Endodermal cell (in vitro differentiated cells): ENCODE measurements at places on chromosomes 3 and 15. TPM values are rescaled to one million over a fixed set of nuclear protein-coding genes. Genes with fewer than 3 reads are reported as not detected.

- H3K4me1 ChIP-seq, result no peaks in the 10 kb centered on the region
- no peak overlapping the region for H3K27ac ChIP-seq
- no peaks in the 10 kb centered on the region for H3K27me3 ChIP-seq
- no peaks in the 10 kb centered on the region for H3K36me3 ChIP-seq
- no peak overlapping the region for H3K4me3 ChIP-seq
- DNase-seq, result no peak
Observed at GRCh38 chr15:76178296-76179000, 118.7 kb downstream of the TMEM266 start.

DNA sequence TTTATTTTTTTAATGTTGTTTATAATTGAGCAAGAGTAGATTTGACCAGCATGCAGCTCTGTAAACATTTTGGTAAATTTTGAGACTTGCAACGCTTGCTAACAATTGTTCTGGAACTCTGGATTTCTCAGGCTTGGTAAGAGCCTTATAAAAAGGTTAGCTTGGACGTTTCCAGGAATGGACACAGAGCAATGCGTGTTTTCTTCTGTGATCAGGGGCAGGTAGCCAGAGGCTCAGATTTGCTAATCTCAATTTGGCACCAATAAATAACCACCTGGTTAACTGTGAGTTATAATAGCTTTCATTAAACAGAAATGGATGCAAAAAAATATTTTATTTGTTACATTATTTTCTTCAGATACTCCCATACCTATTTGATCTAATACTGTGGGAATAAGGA is 39.8 kb downstream of the CADM2 start:
- H3K4me1 ChIP-seq, result no peaks in the 10 kb centered on the region
- no peak overlapping the region for H3K4me3 ChIP-seq
- H3K27me3 ChIP-seq, result no peaks in the 10 kb centered on the region
- no peak for DNase-seq
- H3K36me3 ChIP-seq, result no peaks in the 10 kb centered on the region

- H3K36me3 ChIP-seq, result peaks cover 43% of the 10 kb centered on the region
- H3K4me1 ChIP-seq, result no peaks in the 10 kb centered on the region
- DNase-seq, result no peak
- peaks cover 1% of the 10 kb centered on the region for H3K27me3 ChIP-seq
- no peak overlapping the region for H3K4me3 ChIP-seq
Observed at GRCh38 chr15:78502641-78503040, 4.7 kb upstream of the HYKK start.

- no peak overlapping the region for H3K4me3 ChIP-seq
- H3K27me3 ChIP-seq, result no peaks in the 10 kb centered on the region
- DNase-seq, result no peak
- peaks cover 28% of the 10 kb centered on the region for H3K36me3 ChIP-seq
Observed at GRCh38 chr3:195696632-195697278, 24.0 kb upstream of the MUC20 start.

Gene MESP1
- total RNA-seq, result 0.22 TPM in 1 of 2 replicates, not detected in the other
